ENCODE measurements at places on chromosomes 11 and 22. TPM values are rescaled to one million over a fixed set of nuclear protein-coding genes. Genes with fewer than 3 reads are reported as not detected.

The RAB39A gene
- total RNA-seq, result 0.13 TPM

The TEX12 gene
- total RNA-seq, result not detected

The MUC6 gene
- not detected for total RNA-seq

DNA sequence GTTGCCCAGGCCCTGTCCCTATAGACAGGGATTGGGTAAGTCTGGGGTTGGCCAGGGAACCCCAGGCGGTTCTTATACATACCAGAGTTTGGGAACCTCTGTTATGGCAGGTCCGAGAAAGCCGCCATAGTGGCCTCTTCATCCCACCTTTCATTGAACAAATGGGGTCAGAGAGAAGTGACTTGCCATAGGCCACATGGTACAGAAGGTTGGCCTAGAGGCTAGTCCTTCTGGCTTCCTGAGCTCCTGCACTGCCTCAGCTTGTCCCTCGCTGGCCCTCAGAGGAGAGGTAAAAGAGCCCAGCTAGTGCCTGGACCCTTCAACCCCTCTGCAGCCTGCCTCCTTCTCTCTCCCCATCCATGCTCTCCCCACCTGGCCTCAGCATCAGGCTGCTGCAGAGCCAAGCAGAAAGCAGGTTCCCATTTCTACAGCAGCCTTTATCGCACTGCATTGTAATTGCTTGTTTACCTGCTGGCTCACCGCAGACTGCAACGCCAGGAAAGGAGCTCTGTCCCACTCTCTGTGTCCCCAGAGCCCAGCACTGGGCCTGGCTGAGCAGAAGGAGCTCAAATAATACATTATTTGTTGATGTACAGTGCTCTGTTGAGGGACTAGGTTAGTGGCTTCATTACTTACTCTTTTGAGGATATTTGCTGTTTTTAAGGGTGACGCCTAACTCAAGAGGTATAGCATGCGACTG is 103.6 kb downstream of the TRIM29 start:
- DNase-seq, result no peak

GRCh38 chr11:76702336-76703128 is 32.0 kb upstream of the LRRC32 start:
- DNase-seq, result no peak

DNA sequence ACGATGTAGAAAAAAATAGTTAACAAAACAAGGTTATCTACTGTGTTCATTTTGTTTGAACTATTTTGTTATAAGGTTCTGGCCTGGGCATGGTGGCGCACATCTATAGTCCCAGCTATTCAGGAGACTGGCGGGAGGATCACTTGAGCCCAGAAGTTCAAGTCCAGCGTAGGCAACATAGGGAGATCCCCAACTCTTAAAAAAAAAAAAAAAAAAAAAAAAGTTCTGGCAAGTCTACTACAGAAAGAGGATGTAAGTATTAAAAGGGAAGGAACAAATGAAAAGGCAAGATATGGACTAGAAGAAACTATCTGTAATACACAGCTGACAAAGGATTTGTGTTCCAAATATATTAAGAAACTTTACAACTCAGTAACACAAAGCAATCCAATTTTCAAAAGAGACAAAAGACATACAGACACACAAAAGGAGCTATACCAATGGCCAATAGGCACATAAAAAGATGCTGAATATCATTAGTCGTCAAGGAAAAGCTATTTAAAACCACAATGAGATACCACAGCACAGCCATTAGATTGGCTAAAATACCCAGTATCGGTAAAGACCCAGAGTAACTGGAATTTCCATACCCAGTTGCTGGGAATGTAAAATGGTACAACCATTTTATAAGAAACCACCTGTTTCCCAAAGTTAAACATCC is 27.4 kb downstream of the RRAS2 start:
- no peak for DNase-seq

GRCh38 chr11:37721485-37721884 is 1123.4 kb upstream of the RAG2 start:
- no peak for DNase-seq

DNA sequence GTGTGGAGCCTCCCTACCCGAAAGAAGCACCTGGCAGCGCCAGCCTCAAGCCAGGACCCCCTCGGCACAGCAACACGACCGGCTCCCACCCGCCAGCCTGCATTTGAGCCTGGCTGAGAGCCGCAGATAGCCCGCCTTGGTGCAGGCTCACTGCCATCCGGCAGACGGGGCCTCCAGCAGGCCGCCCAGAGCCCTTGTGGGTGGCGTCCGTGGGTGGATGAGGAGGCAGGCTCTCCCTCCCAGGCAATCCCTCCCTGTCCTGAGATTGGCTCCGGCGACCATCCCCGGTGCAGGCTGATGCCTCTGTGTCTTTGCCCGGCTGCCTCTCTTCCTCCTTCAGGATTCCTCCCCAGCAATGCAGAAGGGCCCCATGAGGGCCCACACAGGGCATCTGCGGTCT is 1527.9 kb downstream of the BRD1 start:
- no peak for DNase-seq

DNA sequence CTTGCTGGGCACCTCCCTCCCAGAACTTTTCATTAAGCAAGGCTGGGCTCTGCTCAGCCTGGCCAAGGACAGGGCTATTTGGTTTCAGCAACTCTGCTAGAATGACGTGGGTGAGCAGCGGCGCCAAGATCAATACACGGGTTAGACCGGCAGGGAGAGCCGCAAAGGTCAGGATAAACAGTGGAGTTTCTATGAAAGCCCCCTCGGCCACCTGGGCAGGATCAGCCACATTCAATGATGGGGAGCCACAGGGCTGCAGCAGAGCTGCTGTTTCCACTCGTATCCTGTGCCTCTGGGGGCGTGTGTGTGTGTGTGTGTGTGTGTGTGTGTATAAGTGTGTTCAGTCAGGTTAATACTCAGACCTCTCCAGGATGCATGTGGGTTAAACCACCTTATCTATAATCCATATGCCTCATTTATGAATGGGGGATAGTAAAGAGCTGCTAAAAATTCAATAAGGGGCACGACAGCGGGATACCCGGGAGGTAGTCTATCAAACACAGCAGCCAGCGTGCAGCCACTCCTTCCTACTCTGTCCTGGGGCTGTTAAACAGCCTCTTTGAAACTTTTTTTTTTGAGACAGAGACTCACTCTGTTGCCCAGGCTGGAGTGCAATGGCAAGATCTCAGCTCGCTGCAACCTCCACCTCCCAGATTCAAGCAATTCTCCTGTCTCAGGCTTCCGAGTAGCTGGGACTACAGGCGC is 34.8 kb downstream of the MYH9 start:
- DNase-seq, result peak; percentile 94

- no peak for DNase-seq
Measured at GRCh38 chr11:27553186-27553585, 46.6 kb upstream of the LIN7C start.

DNA sequence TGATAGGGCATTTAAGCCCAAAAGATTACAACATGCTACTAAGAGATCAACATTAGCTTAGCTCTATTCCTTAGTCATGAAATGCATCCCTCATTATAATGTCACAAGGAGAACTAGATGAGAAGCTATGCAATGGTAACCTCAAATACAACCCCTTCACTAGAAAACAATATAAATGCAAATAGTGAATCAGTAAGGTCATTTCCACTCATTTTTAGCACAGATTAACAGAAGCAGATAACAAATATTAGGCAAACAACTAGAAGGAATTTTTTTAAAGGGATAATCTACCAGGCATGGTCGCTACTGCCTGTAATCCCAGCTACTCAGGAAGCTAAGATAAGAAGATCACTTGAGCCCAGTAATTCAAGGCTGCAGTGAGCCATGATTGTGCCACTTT is 28.2 kb downstream of the SIK3 start:
- DNase-seq, result peak; percentile 39

- DNase-seq, result no peak
Measured at GRCh38 chr22:40403651-40404050, 33.3 kb downstream of the SGSM3 start.
